Chondrocyte (in vitro differentiated cells): ENCODE measurements at places on chromosomes 12 and 14.
A peak's percentile ranks its signal among the peaks of the same experiment; 100 is the strongest.

- peak overlapping the region; percentile 99 for H3K4me3 ChIP-seq
- DNase-seq = no peak
- H3K27me3 ChIP-seq = no peaks in the 10 kb centered on the region
- peaks cover 32% of the 10 kb centered on the region for H3K4me1 ChIP-seq
- H3K27ac ChIP-seq = peak overlapping the region; percentile 97
- no peaks in the 10 kb centered on the region for H3K36me3 ChIP-seq
Measured at GRCh38 chr12:100266585-100266834, 369 bp downstream of the DEPDC4 start.

DNA sequence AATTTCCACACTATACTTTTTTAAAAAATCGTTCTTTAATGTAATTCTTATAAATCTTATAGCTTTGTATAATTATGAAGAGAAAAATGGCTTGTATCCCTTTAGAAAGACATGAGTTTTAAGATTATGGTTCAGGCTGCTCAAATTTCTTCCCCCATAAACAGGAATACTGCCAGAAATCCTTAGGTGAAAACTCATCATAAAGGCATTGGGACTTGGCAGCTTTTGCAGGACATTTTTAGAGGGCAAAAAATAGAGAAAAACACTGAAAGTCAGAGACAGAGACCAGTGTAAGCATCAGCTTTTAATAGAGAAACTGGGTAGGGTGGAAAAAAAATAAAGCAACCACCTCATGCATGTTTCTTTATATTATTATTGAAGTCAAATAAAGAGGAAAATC lies 29.1 kb downstream of the LRRK2 start:
- H3K27me3 ChIP-seq = peaks cover 6% of the 10 kb centered on the region
- no peaks in the 10 kb centered on the region for H3K4me1 ChIP-seq
- no peak overlapping the region for H3K27ac ChIP-seq
- no peaks in the 10 kb centered on the region for H3K36me3 ChIP-seq
- H3K4me3 ChIP-seq = no peak overlapping the region

DNA sequence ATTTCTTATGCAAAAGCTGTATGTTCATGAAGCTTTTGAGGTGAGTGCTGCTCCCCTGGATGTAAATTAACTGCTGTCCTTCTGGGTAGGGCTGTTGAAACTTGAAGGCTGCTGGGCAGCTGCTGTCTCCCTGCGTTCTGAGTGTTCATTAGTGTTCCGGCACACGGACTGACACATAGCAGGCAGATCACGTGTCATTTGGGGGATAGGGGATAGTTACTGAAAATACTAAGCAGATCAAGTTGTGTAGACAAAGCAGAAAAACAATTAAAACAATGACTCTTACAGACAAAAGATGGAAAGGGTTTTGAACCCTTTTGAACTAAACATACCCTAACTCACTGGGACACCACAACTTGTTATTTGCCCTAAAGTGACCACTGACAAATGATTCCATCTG lies 82.5 kb downstream of the PRICKLE1 start:
- no peak for DNase-seq
- peaks cover 1% of the 10 kb centered on the region for H3K36me3 ChIP-seq
- H3K27me3 ChIP-seq = no peaks in the 10 kb centered on the region
- peaks cover 55% of the 10 kb centered on the region for H3K4me1 ChIP-seq
- H3K4me3 ChIP-seq = no peak overlapping the region
- no peak overlapping the region for H3K27ac ChIP-seq

DNA sequence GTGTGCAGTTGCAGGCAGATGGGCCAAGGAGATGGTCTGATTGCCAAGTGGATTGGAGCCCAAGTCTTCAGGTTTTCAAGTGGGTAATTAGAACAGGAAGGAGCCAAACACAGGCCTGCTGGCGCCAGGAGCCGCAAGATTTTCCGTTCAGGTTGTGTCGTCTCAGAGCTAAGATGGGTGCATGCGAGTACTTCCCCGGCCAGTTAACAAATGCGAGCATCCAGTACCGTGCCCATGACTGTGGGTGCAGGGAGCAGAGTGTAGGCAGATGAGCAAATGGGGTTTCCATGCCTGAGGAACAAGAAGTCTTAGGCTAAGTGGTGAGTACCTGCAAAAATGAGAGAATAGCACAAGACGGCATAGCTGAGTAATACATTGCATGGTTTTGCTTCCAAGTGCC lies 90.5 kb downstream of the CHST11 start:
- H3K27ac ChIP-seq = no peak overlapping the region
- no peaks in the 10 kb centered on the region for H3K36me3 ChIP-seq
- H3K4me1 ChIP-seq = peaks cover 5% of the 10 kb centered on the region
- no peak for DNase-seq
